ENCODE measurements at places on chromosomes 1 and 21.

DNA sequence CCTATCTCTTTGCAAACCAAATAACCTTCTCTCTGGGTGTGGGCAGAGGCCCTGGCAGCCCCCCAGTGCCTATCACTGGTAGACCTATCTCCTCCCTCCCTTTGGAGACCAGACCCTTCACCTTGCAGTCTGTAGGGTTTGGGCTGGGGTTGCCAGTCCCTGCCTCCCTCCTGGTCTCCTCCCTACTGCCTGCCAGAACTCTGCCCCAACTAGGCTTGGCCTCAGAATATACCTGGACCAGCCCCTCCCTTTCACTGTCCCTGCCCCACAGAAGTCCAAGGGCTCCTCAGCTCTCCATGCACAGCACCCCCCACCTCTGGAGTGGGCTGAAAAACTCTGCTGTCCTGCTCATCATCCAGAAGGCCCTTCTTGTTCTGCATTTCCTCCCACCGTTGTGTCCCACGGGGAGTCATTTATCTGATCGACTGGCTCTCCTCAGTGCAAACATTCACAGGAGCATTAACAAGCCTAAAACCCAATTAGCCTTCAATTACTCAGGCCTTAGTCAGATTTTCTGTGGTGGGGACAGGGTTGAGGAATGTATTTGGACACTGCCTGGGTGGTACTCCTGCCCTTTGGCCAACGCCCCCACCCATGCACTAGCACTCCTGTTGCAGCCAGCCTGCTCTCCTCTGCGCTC is 27.7 kb upstream of the DMBX1 start:
- DNase-seq, result peak; percentile 32

GRCh38 chr1:115679141-115679611 is 37.4 kb downstream of the VANGL1 start:
- no peak for DNase-seq

DNA sequence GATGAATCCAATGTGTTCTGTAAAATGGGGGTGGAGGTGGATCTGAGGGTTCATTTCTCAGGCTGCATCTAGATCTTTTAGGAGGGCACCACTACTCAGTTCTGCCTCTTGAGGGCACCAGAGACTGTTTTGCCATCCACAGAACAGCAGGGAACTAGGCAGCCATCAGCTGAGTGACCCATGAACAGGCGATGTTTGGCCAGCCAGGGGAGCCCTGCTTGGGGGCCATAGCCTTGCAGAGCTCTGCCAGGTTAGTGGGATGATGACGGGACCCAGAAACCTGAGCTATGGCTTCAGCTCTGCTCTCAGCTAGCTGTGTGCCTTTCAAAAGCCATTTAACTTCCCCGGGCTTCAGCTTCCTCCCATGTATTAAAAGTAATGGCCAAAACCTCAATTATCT is 13.4 kb upstream of the NOS1AP start:
- DNase-seq, result peak; percentile 74

DNA sequence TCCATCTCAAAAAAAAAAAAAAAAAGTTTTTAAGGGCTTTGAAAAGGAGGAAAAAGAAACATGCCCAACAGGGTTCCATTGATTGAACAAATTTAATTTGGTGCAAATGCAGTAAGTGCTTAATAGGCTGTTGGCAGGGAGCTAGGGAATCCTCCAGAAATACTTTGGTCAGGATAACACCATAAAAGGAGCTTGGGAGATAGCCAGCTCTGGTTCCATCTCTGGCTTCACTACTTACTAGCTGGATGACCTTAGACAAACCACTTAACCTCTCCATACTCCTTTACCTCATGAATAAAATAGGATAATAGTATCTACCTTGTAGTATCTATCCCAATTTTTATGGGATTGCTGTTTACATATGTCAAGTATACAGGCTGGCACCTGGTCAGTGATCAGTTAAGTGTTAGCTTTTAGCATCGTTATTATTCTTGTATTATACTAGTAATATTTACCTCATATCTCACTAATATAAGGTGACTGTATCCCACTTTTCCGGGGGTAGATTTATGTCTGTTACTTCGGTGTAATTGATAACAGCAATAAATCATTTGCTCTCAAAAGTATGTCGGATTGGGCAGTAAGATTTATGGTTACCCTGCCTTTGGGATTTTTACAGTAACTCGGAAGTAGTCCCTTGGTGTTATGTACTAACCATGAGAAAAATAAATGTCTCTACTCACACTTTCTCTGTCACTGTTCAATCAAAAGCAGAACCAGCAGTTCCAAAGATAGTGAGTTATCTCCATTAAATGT is 36.4 kb downstream of the BTG3 start:
- DNase-seq, result peak; percentile 32

GRCh38 chr1:234467821-234468220 is 11.2 kb downstream of the TARBP1 start:
- no peak for DNase-seq

DNA sequence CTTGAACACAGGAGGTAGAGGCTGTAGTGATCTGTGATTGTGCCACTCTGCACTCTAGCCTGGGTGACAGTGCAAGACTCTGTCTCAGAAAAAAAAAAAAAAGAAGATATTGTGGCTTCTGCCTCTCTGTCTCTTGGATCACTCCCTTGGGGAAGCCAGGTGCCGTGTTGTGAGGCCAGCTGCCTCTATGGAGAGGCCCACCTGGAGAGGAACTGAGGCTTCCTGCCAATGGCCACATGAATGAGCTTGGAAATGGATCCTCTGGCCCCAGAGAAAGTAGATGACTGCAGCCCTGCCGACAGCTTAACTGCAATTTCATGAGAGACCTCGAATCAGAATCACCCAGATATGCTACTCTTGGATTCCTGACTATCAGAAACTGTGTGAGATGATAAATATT is 19.7 kb upstream of the AK2 start:
- no peak for DNase-seq

GRCh38 chr1:80158771-80159170 is 1152.2 kb upstream of the ADGRL4 start:
- no peak for DNase-seq

- peak; percentile 63 for DNase-seq
Measured at GRCh38 chr1:203316626-203317093, 11.3 kb downstream of the BTG2 start.

DNA sequence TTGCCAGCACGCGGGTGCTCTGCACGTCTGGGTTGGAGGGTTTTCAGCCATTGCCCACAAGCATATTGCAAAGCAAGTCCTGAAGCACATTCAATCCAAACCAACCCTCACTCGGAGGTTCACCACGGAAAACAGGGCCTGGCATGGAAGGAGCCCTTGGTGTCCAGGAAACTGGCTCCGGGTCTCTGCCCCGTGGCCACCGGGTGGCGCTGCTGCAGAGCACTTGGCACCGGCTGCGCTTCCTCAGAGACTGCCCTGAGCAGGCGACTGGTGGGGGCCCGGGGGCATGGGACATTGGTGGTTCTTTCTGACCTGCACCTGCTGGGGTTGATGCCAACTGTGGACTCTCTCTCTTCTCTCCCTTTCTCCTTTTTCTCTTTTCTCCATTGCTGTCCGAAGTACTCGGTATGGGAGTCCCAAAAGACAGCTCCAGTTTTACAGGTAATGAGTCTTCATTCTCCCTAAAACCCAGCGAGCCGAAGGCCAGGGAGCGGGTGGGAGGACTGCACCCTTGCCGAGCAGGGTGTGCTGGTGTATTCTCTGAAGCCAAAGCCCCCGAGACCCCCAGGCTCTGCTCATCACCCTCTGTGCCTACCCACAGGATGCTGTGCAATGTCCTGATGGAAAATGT is 4.1 kb upstream of the KCNAB2 start:
- peak; percentile 72 for DNase-seq

GRCh38 chr1:12153181-12153785 is 13.5 kb upstream of the TNFRSF1B start:
- peak; percentile 33 for DNase-seq
